ENCODE measurements at places on chromosomes 7 and 10.

DNA sequence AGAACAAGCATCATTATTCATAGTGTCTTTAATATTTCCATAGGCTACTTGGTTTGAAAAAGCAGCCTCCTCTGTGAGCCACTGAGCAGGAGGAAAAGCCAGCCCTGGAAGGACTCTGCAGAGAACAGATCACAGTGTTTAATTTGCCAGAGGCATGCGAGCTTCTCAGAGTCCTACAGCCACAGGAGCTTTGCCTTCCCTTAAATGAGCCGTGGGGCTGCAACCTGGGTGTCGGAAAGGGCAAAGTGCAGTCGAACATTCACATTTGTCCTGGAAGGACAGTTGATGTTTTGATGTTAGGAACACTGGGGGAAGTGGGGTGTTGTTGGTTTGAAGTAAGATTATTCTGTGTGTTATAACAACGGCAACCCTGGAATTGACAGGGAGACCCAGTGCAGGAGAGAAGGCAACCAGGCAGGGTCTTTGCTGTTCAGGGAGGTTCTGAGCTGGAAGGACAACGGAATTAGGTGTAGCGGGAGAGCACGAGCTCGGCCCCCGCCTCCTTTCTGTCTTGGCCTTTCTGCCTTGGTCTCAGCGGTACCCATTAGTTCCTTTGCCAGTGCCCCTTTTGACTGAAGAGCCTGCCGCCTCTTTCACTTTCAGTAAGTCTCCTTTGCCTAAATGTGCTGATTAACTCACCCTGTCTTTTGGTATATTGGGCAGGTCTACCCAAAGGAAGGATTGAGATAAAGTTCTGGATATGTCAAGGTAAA, 192.3 kb upstream of the PITRM1 start:
- H3K27ac ChIP-seq: no peak overlapping the region
- H3K4me3 ChIP-seq: no peak overlapping the region
- no peaks in the 10 kb centered on the region for H3K4me1 ChIP-seq
- peaks cover 2% of the 10 kb centered on the region for H3K27me3 ChIP-seq
- H3K36me3 ChIP-seq: peaks cover 13% of the 10 kb centered on the region
- DNase-seq: no peak

- H3K27ac ChIP-seq: no peak overlapping the region
- no peaks in the 10 kb centered on the region for H3K4me1 ChIP-seq
- no peak for DNase-seq
- H3K27me3 ChIP-seq: peaks cover 2% of the 10 kb centered on the region
- H3K36me3 ChIP-seq: peaks cover 10% of the 10 kb centered on the region
These were observed 583.0 kb upstream of the MGMT start for GRCh38 chr10:128884033-128884425.

- no peak overlapping the region for H3K27ac ChIP-seq
- no peak overlapping the region for H3K4me3 ChIP-seq
- no peak for DNase-seq
- no peaks in the 10 kb centered on the region for H3K36me3 ChIP-seq
- H3K4me1 ChIP-seq: no peaks in the 10 kb centered on the region
- H3K27me3 ChIP-seq: no peaks in the 10 kb centered on the region
These were observed 151.0 kb upstream of the NEBL start for GRCh38 chr10:21048068-21048467.

GRCh38 chr7:29479301-29480200, 84.1 kb upstream of the PRR15 start:
- peak; percentile 52 for DNase-seq
- peaks cover 46% of the 10 kb centered on the region for H3K4me1 ChIP-seq
- H3K36me3 ChIP-seq: no peaks in the 10 kb centered on the region
- H3K27me3 ChIP-seq: peaks cover 2% of the 10 kb centered on the region
- peak overlapping the region; percentile 61 for H3K4me3 ChIP-seq
- H3K27ac ChIP-seq: peak overlapping the region; percentile 49

DNA sequence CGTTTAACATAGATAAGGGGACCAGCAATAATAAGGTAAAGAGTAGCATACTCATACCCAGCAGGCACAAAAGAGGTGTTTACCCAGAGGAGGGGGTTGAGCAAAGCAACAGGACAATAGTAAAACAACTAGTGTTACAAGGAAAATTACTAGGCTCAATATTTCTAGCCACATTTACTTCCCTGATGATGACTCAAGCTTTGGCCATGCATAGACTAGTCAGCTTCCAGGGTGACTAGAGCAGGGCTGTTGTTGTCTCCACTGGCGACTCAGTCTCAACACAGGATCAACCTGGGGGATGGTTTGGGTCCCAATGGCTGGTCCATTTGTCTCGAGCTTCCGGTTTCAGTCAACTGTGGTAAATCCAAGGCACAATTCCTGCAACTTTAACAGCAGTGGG, 217.7 kb upstream of the KCND2 start:
- H3K27ac ChIP-seq: no peak overlapping the region
- no peak overlapping the region for H3K4me3 ChIP-seq
- DNase-seq: no peak
- no peaks in the 10 kb centered on the region for H3K4me1 ChIP-seq

DNA sequence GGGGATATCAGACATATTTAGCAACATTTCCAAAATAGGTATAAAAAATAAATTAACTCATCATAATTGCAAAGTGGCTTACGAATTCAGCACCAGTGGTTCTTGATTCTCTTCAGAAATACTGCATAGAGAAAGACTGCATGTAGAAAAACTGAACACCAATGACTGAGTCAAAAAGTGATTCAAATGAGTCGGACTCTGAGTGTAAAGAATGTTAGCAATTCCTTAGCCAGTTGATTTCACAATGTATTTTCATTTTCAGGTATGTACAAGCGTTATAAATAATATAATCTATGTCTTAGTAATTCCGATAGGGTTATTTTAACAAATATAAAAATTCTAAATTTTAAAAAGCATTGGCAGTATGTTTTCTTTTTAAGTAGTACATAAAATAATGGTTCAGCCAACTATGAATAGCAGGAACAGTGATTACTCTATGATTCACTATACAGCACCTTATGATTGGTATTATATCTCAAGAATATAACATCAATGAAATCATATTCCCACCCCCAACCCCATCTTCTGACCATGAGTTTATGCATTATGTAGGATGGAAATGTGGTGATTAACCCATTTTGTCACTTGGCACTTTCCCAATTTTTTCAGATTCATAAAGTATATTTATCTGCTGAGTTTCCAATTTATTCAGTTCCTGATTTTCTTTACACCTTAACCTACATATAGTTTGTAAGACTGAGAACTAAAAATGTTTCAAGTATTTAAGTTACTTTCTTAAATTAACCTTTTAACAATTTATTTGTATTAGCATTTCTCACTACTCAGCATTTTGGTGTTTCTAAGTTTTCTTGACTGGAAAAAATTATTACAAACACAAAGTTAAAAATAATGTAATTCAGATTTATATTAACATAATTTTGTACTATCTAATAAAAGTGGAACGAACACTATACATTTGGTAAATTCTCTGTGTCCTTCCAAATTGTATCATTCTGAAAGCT, 33.9 kb downstream of the DNAJC1 start:
- no peak overlapping the region for H3K4me3 ChIP-seq
- H3K27ac ChIP-seq: no peak overlapping the region
- H3K36me3 ChIP-seq: no peaks in the 10 kb centered on the region
- H3K27me3 ChIP-seq: no peaks in the 10 kb centered on the region

DNA sequence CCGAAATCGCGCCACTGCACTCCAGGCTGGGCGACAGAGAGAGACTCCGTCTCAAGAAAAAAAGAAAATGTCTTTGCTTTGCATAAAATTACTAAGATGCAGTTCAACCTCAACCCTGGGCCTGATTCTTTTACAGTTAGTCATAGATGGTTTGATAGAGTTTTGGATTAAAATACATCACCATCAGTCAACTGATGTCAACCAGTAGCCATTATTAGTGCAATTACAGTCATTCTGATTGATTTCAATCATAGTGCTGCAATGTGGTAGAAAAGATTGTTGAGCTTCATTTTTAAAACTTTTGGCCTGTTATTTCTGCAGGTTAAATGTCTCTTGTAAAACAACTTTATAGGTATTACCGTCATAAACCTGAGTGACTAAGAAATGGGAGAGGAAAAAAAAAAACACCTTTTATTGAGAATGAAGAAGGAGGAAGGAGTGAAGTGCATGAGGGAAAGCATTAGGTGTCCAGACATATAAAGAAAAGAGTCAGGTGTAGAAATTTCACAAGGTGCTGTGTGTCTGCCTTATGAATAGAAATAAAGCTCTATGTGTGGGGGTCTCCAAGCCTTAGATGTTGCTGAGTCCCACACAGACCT, 150.6 kb downstream of the TRIL start:
- no peak overlapping the region for H3K27ac ChIP-seq
- H3K27me3 ChIP-seq: peaks cover 1% of the 10 kb centered on the region
- H3K4me1 ChIP-seq: peaks cover 6% of the 10 kb centered on the region
- peaks cover 16% of the 10 kb centered on the region for H3K36me3 ChIP-seq
- no peak overlapping the region for H3K4me3 ChIP-seq

DNA sequence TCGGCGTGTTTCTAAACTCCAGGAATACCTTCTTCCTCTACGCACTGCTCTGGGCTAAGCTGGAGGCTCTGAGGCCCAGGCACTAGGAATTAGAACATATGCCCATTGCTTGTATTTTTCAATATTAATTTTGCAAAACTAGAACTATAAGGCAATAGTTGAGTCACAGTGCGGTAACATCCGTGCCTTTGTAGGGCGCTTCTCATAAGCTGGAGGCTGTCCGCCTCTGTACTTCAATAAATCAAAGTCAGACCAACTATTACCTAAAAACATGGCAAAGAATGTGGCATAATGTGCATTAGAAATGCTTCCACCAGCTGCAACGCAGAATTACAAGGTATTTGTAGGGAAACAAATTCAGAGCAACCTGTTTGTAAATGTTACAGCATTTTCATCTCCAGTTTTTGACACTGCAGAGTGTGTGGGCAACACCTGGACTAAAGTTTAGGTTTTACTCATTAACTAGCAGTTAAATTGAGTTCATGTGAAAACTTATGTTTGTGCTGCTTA, 440 bp upstream of the MINDY3 start:
- H3K4me3 ChIP-seq: peak overlapping the region; percentile 94
- H3K27ac ChIP-seq: peak overlapping the region; percentile 90
- no peak for DNase-seq
- peaks cover 9% of the 10 kb centered on the region for H3K4me1 ChIP-seq
- no peaks in the 10 kb centered on the region for H3K27me3 ChIP-seq

- no peak for DNase-seq
- no peaks in the 10 kb centered on the region for H3K4me1 ChIP-seq
- H3K27ac ChIP-seq: no peak overlapping the region
- H3K36me3 ChIP-seq: no peaks in the 10 kb centered on the region
- H3K4me3 ChIP-seq: no peak overlapping the region
These were observed 64.4 kb downstream of the ASB13 start for GRCh38 chr10:5601826-5602495.

DNA sequence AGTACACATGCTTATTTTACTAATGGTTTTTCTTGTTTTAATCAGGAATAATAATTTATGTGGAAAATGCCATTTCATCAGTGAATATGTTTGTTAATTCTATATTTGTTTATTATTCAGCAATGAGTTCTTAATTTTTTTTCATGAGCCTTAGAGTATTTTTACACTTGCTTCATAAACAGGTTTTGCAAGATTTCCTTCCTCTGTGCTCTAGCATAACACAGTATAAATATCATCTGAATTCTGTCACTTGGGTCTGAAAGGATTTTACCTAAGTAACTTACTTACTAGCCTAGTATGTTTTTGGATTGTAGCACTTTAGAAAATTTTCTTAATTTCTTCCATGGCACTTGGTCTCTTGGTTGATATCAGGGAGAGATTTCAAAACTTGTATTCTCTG, 45.8 kb downstream of the GLCCI1 start:
- no peak for DNase-seq
- no peak overlapping the region for H3K27ac ChIP-seq
- no peak overlapping the region for H3K4me3 ChIP-seq

GRCh38 chr10:129642427-129642826, 175.4 kb downstream of the MGMT start:
- H3K4me3 ChIP-seq: no peak overlapping the region
- H3K4me1 ChIP-seq: peaks cover 16% of the 10 kb centered on the region

DNA sequence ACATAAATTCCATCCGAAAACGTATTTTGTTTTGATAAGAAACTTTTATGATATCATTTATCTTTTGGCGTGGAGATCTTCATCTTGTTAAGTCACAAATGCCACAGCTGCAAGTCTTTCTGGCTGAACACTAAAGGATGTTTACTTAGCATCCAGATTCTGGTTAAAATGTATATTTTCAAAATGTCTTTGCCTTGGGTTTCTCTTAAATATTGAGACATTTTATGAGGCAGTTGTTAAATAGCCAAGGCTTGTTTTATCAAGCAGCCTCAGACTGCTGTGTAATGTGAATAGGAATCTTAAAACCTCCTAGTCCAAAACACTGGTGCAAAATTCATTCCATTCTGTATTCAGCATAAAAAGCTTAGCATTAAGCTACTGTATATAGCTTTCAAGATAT, 136.3 kb upstream of the FZD1 start:
- H3K27me3 ChIP-seq: no peaks in the 10 kb centered on the region
- no peak for DNase-seq
- no peaks in the 10 kb centered on the region for H3K36me3 ChIP-seq
- H3K4me3 ChIP-seq: no peak overlapping the region
- H3K4me1 ChIP-seq: peaks cover 16% of the 10 kb centered on the region

GRCh38 chr10:126147866-126148587, 240.2 kb downstream of the ADAM12 start:
- H3K27me3 ChIP-seq: peaks cover 1% of the 10 kb centered on the region
- H3K4me1 ChIP-seq: peaks cover 8% of the 10 kb centered on the region
- DNase-seq: peak; percentile 33

DNA sequence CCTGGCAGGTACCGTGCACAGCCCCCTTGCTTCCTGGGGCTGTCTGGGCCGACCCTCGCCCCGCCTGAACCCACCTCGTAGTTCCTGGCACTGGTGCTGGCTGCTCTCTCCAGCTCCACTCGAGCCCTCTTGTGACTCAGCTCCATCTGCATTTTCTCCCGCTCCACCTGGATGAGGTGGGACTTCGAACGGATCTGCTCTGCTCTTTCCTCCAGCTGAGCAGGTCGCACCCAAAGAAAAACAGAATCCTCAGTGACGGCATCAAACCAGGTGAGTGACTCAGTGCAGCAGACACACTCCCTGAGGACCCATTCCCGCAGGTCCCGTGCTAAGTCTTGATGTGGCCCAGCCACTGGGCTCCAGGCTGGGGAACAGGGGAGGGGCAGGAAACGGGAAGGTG, 7.4 kb downstream of the MAD1L1 start:
- peaks cover 11% of the 10 kb centered on the region for H3K27me3 ChIP-seq
- DNase-seq: no peak
- H3K27ac ChIP-seq: no peak overlapping the region
- H3K4me3 ChIP-seq: no peak overlapping the region
- peaks cover 3% of the 10 kb centered on the region for H3K4me1 ChIP-seq
- H3K36me3 ChIP-seq: peaks cover 4% of the 10 kb centered on the region

GRCh38 chr10:43304687-43305333, 37.9 kb upstream of the RASGEF1A start:
- H3K36me3 ChIP-seq: no peaks in the 10 kb centered on the region
- DNase-seq: peak; percentile 45
- H3K4me3 ChIP-seq: peak overlapping the region; percentile 82
- no peak overlapping the region for H3K27ac ChIP-seq
- H3K4me1 ChIP-seq: peaks cover 4% of the 10 kb centered on the region
